ENCODE measurements at places on chromosomes 16 and 17. TPM values are rescaled to one million over a fixed set of nuclear protein-coding genes. Genes with fewer than 3 reads are reported as not detected.

DNA sequence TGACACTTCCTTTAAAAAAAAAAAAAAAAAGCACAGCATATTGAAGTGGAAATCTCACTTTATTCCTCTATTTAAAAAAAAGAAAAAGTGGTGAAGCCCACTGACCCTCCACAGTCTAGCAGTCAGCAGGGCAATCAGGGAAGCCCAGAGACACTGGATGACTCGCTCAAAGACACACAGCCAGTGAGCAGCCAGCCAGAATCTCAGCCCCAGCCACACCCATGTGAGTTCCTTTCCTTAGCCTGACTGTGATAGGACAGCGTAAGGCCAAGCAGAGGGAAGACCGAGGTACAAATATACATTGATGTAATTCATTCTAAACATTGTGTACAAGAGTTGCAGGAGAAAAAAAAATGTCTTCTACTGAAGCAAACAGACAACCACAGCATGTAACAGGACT lies 22.5 kb downstream of the XPO6 start:
- no peak for DNase-seq

DNA sequence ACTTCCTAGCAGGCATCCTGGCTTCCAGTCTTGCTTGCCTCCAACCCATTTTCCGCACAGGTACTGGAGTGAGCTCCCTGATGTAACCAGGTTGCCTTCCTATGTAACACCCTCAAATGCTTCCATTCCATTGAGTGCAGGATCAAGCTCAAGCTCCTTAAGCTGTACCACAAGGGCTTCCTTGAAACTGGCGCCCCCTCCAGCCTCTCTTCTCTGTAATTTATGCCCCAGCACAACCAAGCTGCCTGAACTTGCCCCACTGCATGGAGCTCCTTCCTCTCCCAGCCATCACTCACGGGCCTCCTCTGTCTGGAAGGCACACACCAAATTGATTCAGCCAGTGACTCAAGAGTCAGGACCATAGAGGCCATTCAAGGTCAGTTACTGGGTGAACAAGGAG lies 234.8 kb upstream of the RPL38 start:
- no peak for DNase-seq

Gene TOX3
- total RNA-seq = not detected

GRCh38 chr16:73846356-73846755 lies 450.3 kb upstream of the PSMD7 start:
- no peak for DNase-seq

- DNase-seq = no peak
Observed at GRCh38 chr17:46877466-46877865, 26.1 kb downstream of the WNT9B start.

Measured in B cell (primary cell).